ENCODE measurements at places on chromosomes 4 and X. TPM values are rescaled to one million over a fixed set of nuclear protein-coding genes. Genes with fewer than 3 reads are reported as not detected.
A peak's percentile ranks its signal among the peaks of the same experiment; 100 is the strongest.

DNA sequence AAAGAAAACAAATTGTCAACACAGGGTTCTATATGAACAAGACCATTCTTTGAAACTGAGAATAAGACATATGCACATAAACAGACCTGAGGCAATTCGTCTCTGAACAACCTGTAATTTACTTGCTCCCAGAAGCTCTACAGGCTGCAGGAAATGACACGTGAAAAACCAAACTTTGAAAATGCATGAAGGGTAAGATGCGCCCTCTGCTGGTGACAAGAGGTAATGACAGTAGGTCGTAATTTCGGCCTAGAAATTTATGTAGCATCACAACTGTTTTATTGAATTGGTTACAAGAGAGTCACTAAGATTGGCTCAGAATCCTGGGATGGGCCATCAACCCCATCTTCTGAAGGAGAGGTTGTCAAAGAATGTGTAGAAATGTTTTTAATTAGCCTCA lies 276.5 kb downstream of the PPP4R3C start:
- no peaks in the 10 kb centered on the region for H3K36me3 ChIP-seq
- no peak overlapping the region for H3K27ac ChIP-seq
- DNase-seq = no peak
- no peaks in the 10 kb centered on the region for H3K4me1 ChIP-seq

Gene DCX
- not detected for total RNA-seq

Gene EVC
- 23.0 TPM for total RNA-seq

Gene COQ2
- total RNA-seq = 14.3 TPM

DNA sequence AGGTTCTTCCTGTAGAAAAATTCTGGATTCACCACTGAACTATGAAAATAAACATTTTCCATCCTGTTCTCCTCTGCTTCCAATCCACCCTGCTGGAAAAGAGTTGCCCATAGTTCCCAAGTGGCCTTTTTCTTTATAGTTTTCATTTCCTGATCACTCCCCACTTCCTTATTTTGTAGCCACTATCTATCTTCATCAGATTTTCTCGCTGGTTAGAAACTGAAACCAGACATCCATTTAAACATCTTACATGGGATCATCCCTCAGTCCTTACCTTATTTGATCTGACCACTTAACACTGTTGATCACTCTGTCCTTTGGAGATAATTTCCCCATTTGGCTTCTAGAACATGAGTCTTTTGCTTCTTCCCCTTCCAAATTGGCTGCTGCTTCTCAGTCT lies 42.2 kb upstream of the SCOC start:
- H3K4me1 ChIP-seq = no peaks in the 10 kb centered on the region
- no peaks in the 10 kb centered on the region for H3K36me3 ChIP-seq
- H3K27ac ChIP-seq = no peak overlapping the region
- no peaks in the 10 kb centered on the region for H3K27me3 ChIP-seq

- H3K4me3 ChIP-seq = no peak overlapping the region
- H3K27ac ChIP-seq = no peak overlapping the region
- H3K27me3 ChIP-seq = no peaks in the 10 kb centered on the region
- no peaks in the 10 kb centered on the region for H3K36me3 ChIP-seq
These were observed 18.2 kb upstream of the RPL34 start for GRCh38 chr4:108602163-108602562.

DNA sequence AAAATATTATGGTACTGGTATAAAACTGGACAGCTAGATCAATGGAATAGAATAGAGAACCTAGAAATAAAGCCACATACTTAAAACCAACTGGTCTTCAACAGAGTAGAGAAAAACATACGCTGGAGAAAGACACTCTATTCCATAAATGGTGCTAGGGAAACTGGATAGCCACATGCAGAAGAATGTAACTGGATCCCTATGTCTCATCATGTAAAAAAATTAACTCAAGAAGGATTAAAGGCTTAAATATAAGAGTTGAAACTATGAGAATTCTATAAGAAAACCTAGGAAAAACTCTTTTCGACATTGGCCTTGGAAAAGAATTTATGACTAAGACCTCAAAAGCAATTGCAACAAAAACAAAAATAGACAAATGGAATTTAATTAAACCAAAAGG lies 114.6 kb downstream of the PCDH18 start:
- no peak for DNase-seq
- H3K27ac ChIP-seq = no peak overlapping the region
- H3K4me1 ChIP-seq = no peaks in the 10 kb centered on the region
- no peak overlapping the region for H3K4me3 ChIP-seq
- H3K36me3 ChIP-seq = no peaks in the 10 kb centered on the region

DNA sequence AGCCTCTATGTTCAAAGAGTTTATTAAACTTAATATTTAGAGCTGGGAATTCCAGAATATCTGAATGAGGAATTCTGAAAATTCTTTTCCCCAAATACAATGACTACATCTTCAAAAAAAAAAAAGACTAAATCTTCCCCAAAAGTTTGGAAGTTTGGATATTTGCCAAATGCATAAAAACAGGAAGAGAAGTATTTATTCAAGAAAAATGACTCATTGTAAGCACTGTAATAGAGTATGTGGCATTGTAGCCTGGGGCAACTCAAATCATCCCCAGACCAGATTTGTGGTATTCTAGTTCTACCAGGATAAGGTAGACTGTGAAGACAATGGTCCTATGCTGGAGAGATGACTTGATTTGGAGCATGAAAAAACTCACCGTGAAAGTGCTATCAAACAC lies 78.5 kb upstream of the PDHA2 start:
- no peak overlapping the region for H3K4me3 ChIP-seq
- no peaks in the 10 kb centered on the region for H3K36me3 ChIP-seq
- no peaks in the 10 kb centered on the region for H3K27me3 ChIP-seq
- DNase-seq = no peak
- no peak overlapping the region for H3K27ac ChIP-seq
- no peaks in the 10 kb centered on the region for H3K4me1 ChIP-seq

Gene GAGE12F
- not detected for total RNA-seq

Gene BTC
- 21.2 TPM for total RNA-seq

GRCh38 chrX:21963269-21963668 lies 22.8 kb downstream of the SMS start:
- no peak overlapping the region for H3K27ac ChIP-seq
- H3K36me3 ChIP-seq = no peaks in the 10 kb centered on the region
- DNase-seq = no peak
- no peaks in the 10 kb centered on the region for H3K4me1 ChIP-seq

DNA sequence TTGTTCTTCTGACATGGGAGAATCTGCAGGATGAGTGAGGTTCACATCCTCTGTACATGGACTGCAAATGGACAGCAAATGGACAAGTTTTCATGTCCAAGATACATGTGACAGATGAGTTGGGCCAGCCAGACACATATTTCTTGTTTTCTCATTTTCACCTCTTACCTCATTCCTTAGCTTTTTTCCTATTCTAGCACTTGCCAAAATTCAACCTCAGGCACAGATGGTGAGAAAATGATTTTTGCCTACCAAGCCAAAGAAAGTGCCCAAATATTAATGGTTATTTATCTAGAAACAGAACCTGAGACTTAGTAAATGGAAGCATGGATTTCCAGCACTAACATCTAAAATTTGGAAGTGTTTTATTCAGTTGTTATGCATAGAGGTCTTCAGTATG lies 402.2 kb downstream of the AFF2 start:
- no peak overlapping the region for H3K27ac ChIP-seq
- no peaks in the 10 kb centered on the region for H3K4me1 ChIP-seq
- no peaks in the 10 kb centered on the region for H3K27me3 ChIP-seq

Gene SORCS2
- 4.6 TPM for total RNA-seq

Gene CLIC2
- 4.8 TPM for total RNA-seq

DNA sequence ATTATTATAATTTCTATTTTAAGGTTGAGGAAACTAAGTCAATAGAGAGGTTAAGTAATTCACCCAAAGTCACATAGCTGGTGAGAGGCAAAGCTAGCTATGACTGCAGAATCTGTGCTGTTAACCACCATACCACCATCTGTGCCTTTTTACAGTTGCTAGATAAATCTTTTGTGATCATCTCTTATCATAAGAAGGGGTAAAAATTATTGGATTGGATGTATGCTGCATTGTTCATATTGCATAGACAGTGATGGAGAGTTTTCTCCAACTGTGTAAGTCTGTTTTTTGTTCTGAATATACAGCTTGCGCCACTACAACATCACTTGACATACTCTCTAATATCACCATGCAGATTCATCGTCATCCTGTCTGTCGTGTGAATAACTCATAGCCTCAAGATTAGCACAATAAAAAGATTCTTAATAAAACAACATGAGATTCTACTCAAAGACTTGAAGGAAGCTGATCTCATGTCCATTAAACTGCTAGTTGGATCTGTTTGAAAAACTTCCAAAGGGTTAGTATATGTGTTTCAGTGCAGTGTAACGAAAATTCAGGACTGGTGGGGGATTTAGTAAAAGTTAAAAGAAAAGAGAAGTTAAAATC lies 495.9 kb downstream of the SPRY1 start:
- no peaks in the 10 kb centered on the region for H3K27me3 ChIP-seq
- peak overlapping the region; percentile 49 for H3K27ac ChIP-seq
- no peak overlapping the region for H3K4me3 ChIP-seq
- H3K36me3 ChIP-seq = no peaks in the 10 kb centered on the region
- H3K4me1 ChIP-seq = peaks cover 36% of the 10 kb centered on the region

- no peak overlapping the region for H3K4me3 ChIP-seq
- H3K4me1 ChIP-seq = no peaks in the 10 kb centered on the region
- H3K27me3 ChIP-seq = no peaks in the 10 kb centered on the region
- no peak overlapping the region for H3K27ac ChIP-seq
- no peaks in the 10 kb centered on the region for H3K36me3 ChIP-seq
- no peak for DNase-seq
These were observed 158.6 kb downstream of the TET2 start for GRCh38 chr4:105305019-105305836.

GRCh38 chr4:55363691-55364351 lies 17.8 kb downstream of the SRD5A3 start:
- H3K27me3 ChIP-seq = no peaks in the 10 kb centered on the region
- DNase-seq = no peak
- peaks cover 7% of the 10 kb centered on the region for H3K36me3 ChIP-seq
- H3K4me3 ChIP-seq = no peak overlapping the region

DNA sequence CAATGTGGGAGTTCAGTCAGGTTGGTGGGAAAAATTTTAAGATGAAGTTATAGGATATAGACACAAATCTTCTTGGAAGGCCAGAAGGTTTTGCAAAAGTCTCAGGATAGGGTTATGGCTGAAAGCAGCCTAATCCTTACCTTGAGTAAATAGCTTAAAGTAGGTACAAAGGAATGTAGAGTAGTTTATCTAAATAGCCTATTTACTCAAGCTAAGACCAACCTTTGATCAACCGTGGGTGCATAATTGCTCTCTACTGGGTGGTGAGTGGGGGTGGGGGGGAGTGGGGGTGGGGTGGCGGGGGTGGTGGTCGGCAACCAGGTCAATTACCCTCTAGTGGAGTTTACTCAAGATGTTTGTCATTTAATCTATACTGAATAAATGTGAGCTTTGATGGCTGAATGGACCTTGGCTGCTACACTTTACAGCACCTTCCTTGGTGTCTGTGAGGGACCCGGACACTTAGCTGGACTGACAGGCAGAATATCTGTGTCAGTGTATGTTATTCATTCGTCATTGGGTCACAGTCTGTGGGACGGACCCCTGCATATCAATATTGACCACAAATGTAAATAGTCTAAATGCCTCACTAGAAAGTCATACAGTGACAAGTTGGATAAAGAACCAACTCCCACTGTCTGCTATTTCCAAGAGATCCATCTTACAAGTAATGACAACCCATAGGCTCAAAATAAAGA lies 545.7 kb upstream of the PABPC4L start:
- DNase-seq = no peak
- no peaks in the 10 kb centered on the region for H3K27me3 ChIP-seq
- H3K4me3 ChIP-seq = no peak overlapping the region
- no peaks in the 10 kb centered on the region for H3K4me1 ChIP-seq

DNA sequence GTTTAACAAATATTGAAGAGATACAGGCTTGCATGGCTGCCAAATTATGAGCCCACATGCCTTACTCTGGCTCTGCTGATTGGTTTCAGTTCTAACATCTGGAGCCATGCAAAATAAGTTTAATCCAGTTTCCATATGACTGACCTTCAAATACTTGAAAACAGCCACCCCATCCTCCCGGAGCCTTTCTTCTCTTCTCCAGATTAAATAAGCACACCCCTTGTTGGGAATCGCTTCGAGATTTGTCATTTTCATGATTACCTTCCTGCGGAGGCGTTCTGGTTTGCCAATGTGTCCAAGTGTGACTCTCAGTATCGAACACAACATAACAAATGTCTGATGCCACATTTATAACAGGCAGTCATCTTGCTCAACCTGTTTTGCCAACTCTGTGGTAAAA lies 101.6 kb upstream of the JADE1 start:
- H3K4me3 ChIP-seq = no peak overlapping the region
- no peaks in the 10 kb centered on the region for H3K36me3 ChIP-seq
- H3K27ac ChIP-seq = no peak overlapping the region
- peaks cover 7% of the 10 kb centered on the region for H3K4me1 ChIP-seq
- DNase-seq = no peak

Gene TMEM31
- total RNA-seq = not detected

GRCh38 chr4:140151699-140152012 lies 2.3 kb downstream of the MAML3 start:
- H3K4me1 ChIP-seq = peaks cover 19% of the 10 kb centered on the region
- DNase-seq = peak; percentile 89
- peak overlapping the region; percentile 94 for H3K27ac ChIP-seq
- H3K27me3 ChIP-seq = no peaks in the 10 kb centered on the region

- no peaks in the 10 kb centered on the region for H3K4me1 ChIP-seq
- no peaks in the 10 kb centered on the region for H3K36me3 ChIP-seq
- no peak overlapping the region for H3K27ac ChIP-seq
- peaks cover 18% of the 10 kb centered on the region for H3K27me3 ChIP-seq
These were observed 16.5 kb upstream of the SHOX start for GRCh38 chrX:614136-614535.

- no peaks in the 10 kb centered on the region for H3K36me3 ChIP-seq
- no peak overlapping the region for H3K4me3 ChIP-seq
- H3K27me3 ChIP-seq = no peaks in the 10 kb centered on the region
- DNase-seq = no peak
- no peaks in the 10 kb centered on the region for H3K4me1 ChIP-seq
These were observed 67.1 kb downstream of the ABCG2 start for GRCh38 chr4:88091378-88091777.

GRCh38 chr4:84220990-84221389 lies 278.1 kb downstream of the NKX6-1 start:
- H3K27ac ChIP-seq = no peak overlapping the region
- no peaks in the 10 kb centered on the region for H3K27me3 ChIP-seq
- DNase-seq = no peak
- H3K36me3 ChIP-seq = no peaks in the 10 kb centered on the region
- H3K4me3 ChIP-seq = no peak overlapping the region
